ENCODE measurements at places on chromosomes 3 and 15.
A peak's percentile ranks its signal among the peaks of the same experiment; 100 is the strongest.

- no peak for DNase-seq
These were observed 6.8 kb downstream of the ANXA2 start for GRCh38 chr15:60390871-60391501.

GRCh38 chr3:146589899-146590508, 15.1 kb downstream of the PLSCR5 start:
- peak; percentile 55 for DNase-seq

GRCh38 chr3:111824351-111824750, 34.7 kb upstream of the PHLDB2 start:
- no peak for DNase-seq

GRCh38 chr15:31148297-31149087, 47.0 kb upstream of the TRPM1 start:
- no peak for DNase-seq

- DNase-seq: no peak
These were observed 331.0 kb upstream of the RGMA start for GRCh38 chr15:93420050-93420452.

GRCh38 chr3:139601191-139601961, 61.8 kb upstream of the RBP1 start:
- no peak for DNase-seq

GRCh38 chr3:65714134-65714533, 324.6 kb downstream of the MAGI1 start:
- no peak for DNase-seq

DNA sequence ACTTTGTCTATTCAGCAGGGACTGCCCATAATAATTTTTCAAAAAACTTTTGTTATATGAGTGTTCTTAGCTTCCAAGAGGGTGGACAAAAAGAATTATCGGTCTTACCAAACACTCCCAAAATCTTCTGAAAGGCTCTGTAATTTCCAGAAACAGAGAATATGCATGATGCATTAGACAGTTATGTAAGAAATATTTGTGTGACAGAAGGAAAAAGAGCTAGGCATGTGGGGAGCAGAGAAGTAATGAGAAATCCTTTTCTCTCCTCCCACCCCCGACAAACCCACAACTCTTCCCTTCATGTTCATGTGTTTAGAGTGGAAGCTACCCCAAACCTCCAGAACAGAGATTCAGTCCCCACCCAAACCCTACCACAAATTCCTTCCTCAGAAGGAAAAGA, 86.8 kb downstream of the MYO5A start:
- no peak for DNase-seq

DNA sequence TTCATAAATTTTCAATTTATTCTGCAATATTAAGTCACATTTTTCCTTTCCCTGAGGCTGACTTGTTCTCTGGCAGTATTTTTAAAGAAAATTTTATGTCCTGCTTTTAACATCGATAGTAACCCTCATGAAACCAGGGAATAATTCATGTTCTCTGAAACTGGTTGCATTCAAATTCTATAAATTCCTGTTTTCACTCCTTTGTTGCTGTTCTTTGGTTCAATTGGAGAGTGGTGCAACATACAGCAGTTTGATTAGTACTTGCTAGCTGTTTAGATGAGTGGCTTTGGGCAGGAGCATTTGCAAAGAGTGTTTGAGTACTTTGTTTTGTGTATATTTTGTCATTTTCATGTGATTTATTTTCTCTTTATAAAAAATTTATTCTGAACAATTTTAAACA, 19.2 kb downstream of the ZIC1 start:
- DNase-seq: no peak

DNA sequence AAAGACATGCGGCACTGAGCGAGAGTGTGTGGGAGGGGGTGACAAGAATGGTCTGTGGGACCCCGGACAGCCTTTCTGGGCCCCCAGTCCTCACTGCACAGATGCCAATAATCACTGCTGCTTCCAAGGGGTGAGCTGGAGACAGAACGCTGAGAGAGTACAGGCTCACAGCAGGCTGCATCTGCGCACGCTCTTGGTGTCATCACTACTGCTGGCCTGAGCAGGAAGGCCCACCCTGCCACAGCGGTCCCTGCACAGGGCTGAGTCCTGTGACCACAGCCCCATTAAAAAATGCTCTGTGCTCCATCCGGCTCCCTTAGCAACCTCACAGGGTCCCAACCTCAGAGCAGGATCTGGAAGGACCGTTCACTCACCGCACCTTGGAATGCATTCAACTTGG, 205.5 kb upstream of the NSMCE3 start:
- no peak for DNase-seq

DNA sequence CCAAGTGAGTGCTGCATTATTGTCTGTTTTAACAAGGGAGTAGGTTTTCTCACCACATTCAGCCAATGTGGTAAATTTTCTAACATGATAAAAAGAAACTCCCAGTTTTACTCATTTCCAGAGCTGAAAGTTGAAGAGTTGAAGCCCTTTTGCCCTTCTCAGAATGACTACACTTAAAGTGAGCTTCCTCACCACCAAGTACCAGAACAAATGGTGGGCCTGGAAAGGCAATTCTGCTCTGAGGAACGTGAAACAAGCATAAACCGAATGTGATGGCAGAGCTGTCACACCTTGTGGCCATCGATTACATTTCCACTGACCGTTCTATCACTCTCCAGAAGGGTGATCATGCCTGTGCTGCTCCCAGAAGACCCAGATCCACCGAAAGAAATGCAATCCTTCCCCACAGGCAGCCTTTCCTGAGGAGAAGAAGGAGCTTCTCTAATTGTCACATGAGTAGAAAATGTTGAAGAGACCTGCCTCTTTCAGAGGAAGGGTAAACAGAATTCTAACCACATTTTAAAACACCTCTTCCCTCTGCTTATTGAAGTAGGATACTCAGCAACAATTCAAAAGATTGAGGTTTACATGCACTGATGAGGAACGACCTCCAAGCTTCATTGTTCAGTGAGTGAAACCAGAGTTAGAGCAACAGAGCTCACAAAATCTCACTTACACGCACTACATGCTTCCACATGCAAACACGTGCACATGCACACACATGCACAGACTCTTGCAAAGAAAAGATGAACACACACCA, 21.4 kb upstream of the CCR9 start:
- no peak for DNase-seq

DNA sequence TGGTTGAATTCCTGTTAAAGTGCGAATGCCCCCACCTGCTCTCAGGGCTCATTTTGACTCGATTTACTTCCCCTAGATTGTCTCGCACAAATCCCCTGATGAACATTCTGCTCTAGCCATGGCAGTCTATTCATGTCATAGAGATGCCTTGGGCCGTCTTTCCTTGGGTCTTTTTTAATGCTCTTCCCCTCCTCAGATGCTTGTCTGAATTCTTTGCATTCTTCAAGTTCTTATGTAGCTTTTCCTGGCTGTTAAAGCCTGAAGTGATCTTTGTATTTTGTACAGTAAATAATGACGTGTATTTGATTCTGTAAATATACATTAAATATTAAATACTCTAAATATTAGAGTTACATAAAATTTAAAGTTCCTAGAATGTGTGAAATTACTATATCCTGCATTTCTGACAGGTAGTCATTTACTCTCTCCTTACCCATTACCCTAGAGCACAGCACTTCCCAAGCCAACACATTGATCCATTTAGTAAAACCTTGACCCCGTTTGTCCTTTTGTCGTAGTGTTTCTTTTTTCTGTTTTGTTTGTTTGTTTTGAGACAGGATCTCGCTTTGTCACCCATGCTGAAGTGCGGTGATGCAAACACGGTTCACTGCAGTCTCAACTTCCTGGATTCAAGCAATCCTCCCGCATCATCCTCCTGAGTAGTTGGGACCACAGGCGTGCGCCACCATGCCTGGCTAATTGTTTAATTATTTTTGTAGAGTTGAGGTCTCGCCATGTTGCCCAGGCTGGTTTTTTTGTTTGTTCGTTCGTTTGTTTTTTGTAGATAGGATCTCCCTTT, 47.9 kb downstream of the YEATS2 start:
- DNase-seq: no peak

DNA sequence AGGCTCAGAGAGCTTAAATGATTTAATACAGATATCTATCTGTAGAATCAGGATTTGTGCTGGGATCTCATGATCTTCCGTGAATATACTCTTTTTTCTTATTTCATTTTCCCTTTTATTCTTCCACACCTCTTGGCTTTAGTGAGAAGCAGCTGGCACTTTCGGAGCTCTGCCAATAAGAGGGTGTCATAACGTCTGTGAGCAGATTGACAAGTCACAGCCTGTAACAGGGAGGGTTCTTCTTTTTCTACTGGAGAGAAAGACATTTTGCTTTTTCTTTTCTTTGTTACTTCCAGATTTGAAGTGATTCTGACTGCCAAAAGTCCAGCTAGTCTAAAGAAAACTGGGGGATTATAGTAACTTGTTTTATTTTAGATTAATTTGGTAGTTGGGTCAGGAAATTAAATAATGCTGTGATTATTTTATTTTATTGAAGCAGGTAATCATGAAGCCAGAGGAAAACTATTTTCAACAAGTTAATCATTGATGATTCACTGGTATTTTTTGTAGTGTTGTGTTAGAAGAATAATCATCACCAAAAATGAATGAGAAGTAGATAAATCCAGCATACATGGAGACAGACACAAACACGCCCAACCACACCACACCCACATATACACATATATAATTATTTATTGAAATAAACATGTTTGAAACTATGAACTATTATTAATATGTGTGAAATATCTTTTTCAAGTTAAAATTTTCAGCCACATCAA, 69.8 kb downstream of the TNFAIP8L3 start:
- DNase-seq: no peak

GRCh38 chr15:57285386-57285785, 90.9 kb upstream of the CGNL1 start:
- DNase-seq: no peak

GRCh38 chr15:54810031-54810430, 386.7 kb downstream of the RSL24D1 start:
- no peak for DNase-seq

GRCh38 chr3:126414406-126414805, 19.7 kb downstream of the CFAP100 start:
- no peak for DNase-seq

GRCh38 chr3:42703695-42704025, 1.1 kb upstream of the HHATL start:
- DNase-seq: no peak

- no peak for DNase-seq
These were observed 23.9 kb upstream of the FAM3D start for GRCh38 chr3:58690490-58690889.
